ENCODE measurements at places on chromosomes 7 and 10.

- DNase-seq: no peak
Measured at GRCh38 chr7:117350027-117350426, 27.2 kb upstream of the WNT2 start.

DNA sequence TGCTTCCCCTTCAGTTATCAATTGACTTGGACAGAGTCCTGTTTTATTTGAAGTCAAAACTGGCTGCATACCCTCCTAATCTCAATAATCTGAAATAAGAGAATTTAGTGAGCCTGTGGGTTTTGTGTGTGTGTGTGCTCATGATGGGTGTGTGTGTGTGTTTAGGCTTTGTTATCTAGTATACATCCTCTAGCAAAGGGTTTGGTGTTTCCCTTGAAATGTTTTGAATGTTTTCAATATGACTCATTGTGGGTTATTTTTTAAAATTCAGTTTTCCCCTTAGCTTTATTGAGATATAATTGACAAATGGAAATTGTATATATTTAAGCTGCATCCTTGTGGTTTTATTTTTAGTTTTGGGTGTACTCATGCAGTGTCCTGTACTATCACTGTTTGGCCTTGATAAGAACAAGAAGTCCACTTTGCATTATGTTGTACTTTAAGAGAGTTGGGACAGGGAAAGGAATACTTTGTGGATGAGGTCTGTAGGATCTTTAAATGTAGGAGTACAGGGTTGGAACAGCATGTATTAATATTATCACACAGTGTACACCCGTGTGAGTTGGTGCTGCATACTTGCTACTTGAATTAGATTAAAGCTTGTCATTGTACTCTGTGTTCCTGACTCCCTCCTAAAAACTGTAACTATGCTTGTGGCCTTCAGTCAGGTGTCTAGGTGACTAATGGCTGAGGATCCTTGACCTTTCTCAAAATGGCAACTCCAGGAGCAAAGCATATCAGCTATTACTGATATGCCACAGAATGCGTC lies 58.3 kb downstream of the VCL start:
- no peak for DNase-seq

- DNase-seq: no peak
Measured at GRCh38 chr7:136179851-136180721, 202.9 kb upstream of the MTPN start.

DNA sequence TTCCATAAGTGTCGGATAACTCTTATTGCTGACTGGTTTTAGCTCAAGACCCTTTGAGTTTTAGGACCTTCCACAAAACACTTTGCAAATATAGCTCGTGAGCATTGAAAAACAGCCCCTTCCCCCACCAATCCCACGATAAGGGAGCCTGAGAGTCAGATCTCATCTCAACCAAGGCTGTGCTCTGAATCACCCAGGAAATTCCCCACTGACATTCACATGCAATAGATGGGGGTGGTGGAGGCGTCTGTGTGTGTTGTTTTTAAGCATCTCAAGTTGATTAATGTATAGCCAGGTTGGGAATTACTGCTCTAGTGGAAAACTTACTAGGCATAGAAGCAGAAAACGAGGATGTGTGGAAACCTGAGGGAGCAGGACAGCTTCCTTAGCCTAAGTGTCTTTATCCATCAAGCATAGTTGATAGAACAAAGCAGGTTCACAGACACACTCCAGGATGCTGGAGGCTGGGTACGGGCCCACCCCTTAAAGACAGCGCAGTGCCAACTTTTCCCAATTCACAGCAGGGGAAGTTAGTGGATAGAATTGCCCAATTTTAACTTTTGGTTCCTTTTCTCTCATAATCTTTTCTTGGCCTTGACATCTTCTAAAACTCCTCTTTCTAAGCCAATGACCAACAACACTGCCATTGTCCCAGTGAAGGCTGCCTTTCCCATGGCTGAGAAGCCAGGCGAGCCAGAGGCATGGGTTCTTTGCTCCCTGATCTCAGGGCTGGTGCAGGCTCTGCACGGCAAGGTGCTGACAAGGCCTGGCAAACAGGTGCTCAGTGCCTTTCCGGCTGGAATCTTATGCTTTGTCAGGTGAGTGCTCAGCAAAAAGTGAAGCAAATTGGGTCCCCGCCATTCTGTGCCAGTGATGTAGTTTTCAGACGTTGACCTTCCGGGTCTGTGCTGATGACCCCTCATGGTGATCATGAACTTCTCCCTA lies 98.5 kb upstream of the INSIG1 start:
- no peak for DNase-seq

- DNase-seq: no peak
Measured at GRCh38 chr10:77590344-77591237, 47.0 kb downstream of the KCNMA1 start.

- DNase-seq: no peak
Measured at GRCh38 chr10:116126954-116127695, 145.9 kb downstream of the GFRA1 start.

Measured in NCI-H446 treated with DMSO at 0.1 percent for 48 hours (cell line).